ENCODE measurements at places on chromosomes 4 and X.

GRCh38 chr4:159153669-159154068, 50.8 kb downstream of the RAPGEF2 start:
- DNase-seq, result no peak

DNA sequence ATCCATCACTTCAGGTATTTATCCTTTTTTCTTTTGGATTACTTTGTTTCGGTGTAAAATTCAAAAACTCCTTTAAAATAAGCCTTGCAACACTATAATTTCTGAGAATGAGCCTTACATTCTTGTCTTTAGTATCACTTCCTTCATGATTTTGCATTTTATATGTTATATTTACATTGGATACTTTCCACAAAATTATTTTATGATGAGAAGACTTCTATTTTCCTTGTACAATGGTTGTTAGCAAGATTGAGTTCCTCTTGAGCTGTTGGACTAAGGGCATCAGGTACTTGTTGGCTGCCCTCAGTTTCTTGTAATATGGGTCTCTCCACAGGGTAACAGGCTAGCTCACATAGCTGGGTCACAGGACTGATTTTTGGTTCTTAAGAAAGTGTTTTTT, 22.7 kb upstream of the HPGDS start:
- DNase-seq, result no peak

- no peak for DNase-seq
These were observed 32.8 kb upstream of the ARHGAP36 start for GRCh38 chrX:131025336-131025735.

DNA sequence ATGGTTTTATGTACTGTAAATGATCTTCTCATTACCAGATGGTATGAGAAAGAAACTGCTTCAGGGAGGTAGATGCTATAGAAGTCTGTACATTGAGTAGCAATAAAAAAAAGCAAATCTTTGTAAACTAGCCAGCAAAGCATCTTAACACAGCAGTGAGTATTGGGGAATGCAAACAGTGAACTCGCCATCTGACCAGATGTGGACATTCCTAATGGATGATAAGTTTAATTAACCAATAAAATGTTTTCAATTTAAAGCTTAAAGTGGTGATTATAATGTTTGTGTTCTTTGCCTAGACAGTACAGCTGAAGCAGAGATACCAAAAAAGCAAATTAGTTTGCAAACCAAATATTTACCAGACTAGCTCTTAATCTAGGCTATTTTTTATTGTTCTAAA, 1144.2 kb downstream of the FAT4 start:
- DNase-seq, result peak; percentile 37

DNA sequence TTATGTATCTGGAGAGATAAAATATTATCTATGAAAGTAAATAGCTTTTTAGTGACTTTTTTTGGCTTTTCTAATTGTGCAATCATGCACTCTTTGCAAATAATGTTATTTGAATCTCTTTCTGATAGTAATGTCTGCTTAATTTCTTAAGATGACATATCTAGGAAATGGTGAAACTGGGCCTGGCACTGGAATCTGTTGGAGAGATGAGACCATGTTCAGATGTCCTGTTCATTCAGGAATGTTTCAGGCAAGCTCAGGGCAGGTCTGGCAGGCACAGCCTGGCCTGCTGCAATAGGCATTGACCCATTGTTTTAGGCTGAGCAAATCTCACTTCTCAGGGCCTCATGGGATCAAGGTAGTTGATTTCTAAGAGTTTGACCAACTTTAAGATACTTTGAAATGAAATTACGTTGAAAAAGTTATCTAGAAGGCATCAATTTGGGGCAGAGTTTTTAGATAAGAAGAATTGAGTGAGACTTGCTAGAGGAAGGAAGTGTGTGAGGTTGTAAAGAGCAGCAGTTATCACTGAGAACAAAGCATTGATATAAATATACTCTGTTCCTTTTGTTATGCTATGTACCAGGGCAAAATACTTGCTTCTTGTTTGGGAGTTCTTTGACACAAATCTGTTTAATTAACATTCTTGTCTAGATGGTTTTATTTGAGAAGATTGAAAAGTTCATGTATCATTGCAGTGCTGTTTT, 133.0 kb upstream of the LEF1 start:
- DNase-seq, result no peak
